Posterior vena cava (tissue), 2 donors: ENCODE measurements at places on chromosomes 11 and 22. TPM values are rescaled to one million over a fixed set of nuclear protein-coding genes. Genes with fewer than 3 reads are reported as not detected.

Gene CRYBA4
- total RNA-seq = not detected

Gene TAF6L
- total RNA-seq = 11.3 TPM

- no peak for DNase-seq
These were observed 61.1 kb upstream of the CD44 start for GRCh38 chr11:35077709-35078469.

GRCh38 chr11:83072350-83073242, 899 bp upstream of the RAB30 start:
- no peak for DNase-seq

DNA sequence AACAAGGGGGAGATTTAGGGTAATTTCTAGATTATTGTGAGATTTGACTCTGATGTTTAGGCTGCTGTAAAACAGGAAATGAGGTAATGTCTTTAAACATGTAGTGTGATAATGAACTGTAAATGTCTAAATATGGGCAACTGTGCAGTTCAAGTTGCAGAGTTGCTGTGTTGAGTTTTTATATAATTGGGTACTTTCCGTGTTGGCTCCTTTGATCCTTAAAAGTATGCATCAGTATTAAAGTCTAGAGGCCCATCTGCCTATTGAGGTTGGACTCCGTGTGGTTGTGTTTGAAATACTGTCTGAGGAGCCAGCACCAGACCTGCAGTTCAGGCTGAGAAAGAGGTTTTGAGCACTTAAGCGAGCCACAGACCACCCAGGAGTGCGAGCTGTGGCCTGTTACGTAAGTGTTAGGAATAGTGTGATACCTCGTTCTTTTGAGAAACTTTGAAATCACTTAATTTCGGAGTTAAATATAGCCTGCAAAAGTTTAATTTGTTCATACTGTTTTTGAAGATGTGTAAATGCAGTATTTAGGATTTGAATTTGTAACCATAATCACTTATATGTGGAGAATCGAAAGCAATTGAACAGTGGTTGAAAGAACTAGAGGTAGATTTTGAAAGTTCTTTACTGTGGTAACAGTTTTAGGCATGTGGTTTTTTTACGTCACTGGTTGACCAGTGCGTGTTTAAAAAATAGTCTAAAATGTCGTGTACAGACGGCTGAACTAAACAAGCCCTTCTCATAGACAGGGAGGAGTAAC, 9.0 kb downstream of the FAM118A start:
- no peak for DNase-seq

DNA sequence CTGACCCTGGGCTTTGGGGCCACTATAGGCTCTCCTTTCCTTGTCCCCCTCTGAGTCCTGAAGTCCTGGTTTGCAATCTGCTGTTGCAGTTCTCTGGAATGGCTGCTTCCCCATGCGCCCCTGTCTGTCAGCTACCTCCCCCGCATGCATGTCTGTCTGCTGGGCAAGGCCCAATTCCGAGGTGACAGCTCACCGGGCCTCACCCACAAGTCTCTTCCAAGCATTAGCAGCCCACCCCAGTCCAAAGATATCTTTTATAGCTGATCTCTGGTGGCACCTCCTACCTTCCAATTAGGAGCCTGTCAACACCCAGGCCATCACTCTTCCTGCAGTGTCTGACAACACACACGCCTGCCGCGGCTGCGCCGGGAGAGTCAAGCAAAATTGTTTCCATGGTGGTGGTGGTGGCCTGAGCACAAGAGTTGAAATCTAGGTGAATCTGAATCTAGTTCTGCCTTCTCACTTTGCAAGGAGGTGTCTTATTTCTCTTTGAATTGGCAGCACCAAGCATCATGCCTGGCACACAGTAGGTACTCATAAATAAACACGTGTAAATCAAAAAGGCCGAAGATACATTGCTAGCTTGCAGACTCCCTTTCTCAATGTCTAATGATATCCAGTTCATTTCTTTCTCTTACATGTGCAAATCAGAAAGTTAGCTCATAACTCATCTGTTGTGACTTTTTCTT, 1.2 kb upstream of the LMO2 start:
- DNase-seq = no peak

- DNase-seq = no peak
These were observed 12.3 kb downstream of the LTBP3 start for GRCh38 chr11:65545853-65546216.
